A375 (cell line): ENCODE measurements at places on chromosomes 5 and 9. TPM values are rescaled to one million over a fixed set of nuclear protein-coding genes. Genes with fewer than 3 reads are reported as not detected.

The SLC6A7 gene
- total RNA-seq, result not detected in 2 replicates

The HTR4 gene
- not detected in 2 replicates for total RNA-seq

The LCN9 gene
- total RNA-seq, result not detected in 2 replicates

The RLN2 gene
- not detected in 2 replicates for total RNA-seq

The PCDHB15 gene
- 2.1 and 2.7 TPM in 2 replicates for total RNA-seq

The INSL6 gene
- not detected in 2 replicates for total RNA-seq

The OSMR gene
- 13.5 and 14.2 TPM in 2 replicates for total RNA-seq

The PRR7 gene
- total RNA-seq, result 41.0 and 48.8 TPM in 2 replicates

The FOXD4 gene
- total RNA-seq, result 0.30 and 0.37 TPM in 2 replicates

The PCDHGB4 gene
- total RNA-seq, result 2.0 TPM in 2 replicates

The CD14 gene
- total RNA-seq, result 0.30 and 0.66 TPM in 2 replicates

The CBY3 gene
- not detected in 2 replicates for total RNA-seq

The STPG3 gene
- total RNA-seq, result not detected in 2 replicates
